ENCODE measurements at places on chromosomes 16 and 17.

DNA sequence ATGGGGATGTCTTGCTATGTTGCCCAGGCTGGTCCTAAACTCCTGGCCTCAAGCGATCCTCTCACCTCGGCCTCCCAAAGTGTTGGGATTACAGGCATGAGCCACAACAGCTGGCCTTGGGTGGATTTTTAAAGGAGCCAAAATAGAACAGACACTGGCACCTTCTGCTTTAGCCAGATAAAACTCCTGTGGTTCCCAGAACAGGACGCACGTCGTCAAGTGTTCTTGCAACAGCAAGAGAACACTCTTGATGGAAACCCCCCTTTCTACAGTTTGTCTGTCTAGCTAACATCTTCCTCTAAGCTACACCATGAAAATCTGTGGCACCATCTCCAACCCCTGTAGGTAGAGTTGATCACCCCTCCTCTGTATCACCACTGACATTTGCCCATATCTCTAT lies 122.6 kb downstream of the NPIPB5 start:
- DNase-seq, result no peak

DNA sequence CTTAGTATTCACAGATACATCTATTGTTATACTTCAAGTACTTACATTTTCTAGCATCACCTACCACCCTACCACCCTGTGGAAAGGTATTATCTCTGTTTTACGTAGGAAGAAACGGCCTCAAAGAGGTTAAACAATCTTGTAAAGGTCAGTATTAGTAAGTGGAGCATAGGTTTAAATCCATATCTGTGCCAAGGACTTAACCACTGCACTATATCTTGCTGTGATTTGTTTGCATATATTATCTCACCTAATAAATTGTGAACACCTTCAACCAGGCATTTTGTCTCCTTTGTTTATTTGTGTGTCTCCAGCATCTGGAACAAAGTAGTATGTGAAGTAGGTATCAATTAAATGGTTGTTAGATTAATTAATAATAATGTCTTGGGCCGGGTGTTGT lies 27.3 kb downstream of the IGF2BP1 start:
- no peak for DNase-seq

DNA sequence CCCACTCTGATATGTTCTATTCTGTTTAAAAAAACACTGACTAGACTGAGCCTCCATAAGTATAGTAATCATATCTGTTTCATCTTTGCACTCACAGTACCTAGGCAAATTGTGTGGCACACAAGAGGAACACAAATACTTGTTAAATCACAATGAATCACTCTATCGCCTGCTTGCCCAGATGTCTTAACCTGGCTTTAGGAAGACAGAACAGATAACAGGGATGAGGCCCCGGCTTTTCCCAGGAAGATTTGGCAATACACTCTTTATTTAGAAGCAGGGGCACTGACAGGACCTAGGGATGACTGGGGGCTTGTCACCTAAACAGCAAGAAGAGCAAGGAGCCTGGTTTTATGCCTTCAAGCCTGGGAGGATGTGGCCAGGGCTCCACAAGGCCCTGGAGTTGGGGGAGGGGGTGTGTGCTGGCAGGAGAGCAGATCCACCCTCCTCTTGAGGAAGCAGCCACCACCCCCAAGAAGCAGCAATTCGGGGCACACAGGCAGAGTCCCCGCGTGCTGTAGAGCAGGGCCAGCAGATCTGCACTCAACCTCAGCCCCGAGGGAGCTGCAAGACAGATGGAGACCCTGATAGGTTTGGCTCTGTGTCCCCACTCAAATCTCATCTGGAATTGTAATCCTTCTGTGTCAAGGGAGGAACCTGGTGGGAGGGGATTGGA lies 41.0 kb upstream of the KSR1 start:
- DNase-seq, result no peak

DNA sequence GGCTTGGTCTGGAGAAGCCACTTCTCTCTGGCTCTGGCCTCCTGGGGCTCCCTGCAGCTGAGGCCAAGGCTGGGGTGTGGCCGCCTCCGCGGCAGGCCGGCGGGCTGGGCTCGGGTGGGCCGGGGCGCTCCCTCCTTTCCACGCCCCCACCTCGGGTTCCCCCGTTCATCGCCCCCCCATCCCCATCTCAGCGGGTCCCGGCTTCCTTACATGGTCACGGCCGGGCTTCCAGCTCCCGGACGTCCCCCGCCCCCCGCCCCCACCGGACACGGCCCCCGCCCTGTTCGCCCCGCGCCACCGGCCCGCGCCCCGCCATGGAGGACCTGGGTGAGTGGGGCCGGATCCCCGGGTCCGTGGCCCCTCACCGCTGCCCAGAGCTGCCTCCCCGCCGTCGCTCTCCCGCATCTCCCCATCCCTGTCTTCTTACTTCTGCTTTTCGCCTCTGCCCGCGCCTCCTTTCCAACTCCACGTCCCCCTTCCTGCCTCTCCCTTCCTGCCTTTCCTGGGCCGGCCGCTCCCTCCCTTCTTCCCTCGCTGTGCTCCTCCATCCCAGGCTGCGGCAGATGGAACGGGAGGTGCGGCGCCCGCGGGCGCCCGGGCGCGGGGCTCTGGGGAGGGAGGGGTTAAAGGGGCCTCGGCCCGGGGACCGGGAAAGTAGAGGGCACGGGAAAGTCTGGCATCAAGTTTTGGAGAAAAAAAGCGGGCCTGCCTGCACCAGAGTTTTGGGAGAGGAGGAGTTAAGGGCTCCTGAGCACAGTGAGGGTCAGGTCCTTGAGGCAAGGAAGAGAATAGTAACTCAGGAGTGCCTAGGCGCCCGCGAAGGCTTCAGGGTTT lies at the start of gene TGFB1I1:
TGFB1I1 (plus strand) TSS at position 278 of the 834 bp plus-strand sequence; CDS start at position 315, 37 bp downstream.
- DNase-seq, result no peak

- DNase-seq, result no peak
Observed at GRCh38 chr16:80850757-80851156, 46.4 kb upstream of the CDYL2 start.

DNA sequence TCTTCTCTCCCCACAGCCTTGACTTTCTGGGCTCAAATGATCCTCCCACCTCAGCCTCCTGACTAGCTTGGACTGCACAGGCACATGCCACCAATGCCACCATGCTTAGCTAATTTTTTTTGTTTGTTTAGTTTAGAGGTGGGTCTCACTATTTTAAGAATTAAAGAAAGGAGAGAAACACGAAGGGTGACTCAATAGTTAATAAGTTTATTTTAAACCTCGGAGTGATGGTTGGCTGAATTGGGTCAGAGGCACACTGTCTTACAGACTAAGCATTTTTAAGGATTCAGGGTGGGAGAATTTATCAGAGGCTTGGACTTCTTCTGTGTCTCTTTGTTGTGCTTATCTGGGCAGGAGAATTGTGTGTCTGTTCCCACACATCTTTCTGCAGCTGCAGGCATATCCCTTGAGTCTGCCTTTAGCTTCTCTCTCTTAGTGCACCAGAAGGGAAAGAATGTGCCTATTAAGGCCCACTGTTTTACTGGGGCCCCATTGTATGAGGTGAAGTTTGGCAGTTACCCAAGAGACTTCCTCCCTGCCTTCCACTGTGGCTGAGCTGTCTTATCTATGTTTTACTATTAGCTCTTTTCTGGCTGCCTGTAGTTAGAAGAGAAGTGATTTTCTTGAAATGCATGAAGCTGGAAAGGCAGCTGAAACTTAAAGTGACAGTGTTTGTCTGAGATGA lies 2172.0 kb downstream of the TP53TG3F start:
- no peak for DNase-seq

DNA sequence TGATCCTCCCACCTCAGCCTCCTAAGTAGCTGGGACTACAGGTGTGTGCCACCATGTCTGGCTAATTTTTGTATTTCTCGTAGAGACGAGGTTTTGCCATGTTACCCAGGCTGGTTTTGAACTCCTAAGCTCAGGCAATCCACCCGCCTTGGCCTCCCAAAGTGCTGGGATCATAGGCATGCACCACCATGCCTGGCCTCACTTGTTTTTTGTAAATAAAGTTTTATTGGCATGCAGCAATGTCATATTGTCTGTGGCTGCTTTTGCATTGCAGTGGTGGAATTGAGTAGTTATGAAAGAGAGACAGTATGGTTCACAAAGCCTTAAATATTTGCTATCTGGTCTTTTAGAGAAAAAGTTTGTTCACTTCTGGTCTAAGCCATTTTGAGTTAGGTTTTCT lies 124.7 kb downstream of the PRKCA start:
- DNase-seq, result no peak

GRCh38 chr17:14042411-14042810 lies 26.9 kb upstream of the COX10 start:
- DNase-seq, result no peak

GRCh38 chr17:2697611-2698162 lies 13.9 kb downstream of the CLUH start:
- no peak for DNase-seq

DNA sequence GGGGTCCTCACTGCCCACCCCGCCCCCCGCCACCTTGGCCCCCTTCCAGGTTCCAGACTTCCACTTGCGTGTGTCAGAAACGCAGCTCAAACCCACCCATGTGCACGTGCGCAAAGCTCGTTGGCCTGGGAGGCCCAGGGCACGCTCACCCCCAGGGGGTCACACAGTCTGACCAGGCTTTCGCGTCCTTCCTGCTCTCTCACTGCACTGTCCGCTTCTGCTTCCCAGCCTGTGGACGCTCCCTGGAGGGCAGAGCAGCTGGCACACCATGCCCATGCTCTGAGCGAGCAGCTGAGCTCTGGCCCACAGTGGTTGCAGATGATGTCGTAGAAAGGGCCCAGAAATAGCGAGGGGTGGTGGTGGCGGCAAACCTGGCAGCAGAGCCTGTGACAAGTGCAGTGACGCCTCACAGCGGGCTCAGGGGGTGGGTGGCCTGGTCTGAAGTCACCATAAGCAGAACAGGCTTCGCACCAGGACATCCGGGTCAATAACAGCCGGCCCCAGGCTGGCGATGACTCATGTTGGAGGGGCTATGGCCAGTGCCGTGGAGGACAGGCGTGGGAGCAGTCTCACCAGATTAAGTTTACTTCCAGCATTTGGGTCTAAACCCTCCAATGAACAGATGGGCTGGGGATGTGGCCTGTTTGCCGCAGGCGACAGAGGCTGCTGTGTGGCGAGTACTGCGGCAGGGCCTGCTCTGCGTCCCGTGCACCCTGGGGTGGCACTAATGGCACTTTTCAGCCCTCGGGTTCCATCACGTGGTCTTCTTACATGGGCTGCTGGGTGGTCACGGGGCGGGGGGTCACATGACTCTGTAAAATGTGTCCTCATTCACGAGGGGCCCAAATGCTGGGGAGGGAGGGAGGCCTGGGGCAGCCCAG lies 49.0 kb downstream of the NT5M start:
- DNase-seq, result no peak

- DNase-seq, result no peak
Observed at GRCh38 chr16:80824623-80825364, 20.4 kb upstream of the CDYL2 start.

DNA sequence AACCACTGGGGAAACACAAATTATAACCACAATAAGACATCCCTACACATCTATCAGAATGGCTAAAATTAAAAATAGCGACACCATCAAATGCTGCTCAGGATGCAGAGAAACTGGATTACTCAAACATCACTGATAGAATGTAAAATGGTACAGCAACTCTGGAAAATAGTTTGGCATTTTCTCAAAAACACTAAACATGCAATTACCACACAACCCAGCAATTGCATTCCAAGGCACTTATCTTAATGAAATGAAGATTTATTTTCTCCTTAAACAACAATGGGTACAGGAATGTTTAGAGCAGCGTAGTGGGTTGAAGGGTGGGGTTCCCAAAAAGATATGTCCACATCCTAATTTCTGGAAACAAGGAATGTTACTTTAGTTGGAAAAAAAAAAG lies 309.0 kb upstream of the PMFBP1 start:
- DNase-seq, result no peak

DNA sequence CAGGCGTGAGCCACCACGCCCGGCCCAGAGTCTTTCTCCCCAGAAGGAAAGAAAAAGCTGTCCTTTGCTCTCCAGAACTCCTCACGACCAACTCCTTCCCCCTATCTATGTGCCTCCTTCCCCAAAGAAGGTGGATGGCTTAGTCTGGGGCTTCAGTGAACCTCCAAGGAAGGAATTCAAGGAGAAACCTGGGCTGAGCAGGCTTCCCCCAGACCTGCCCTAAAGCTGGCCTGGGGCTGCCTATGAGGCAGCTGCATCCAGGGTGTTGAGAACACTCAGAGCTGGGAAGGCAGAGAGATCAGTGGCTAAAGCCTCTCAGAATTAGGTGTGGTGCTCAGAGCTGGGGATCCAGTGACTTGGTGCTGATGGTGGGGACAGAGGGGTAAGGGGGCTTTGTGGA lies 3.8 kb downstream of the ACSF2 start:
- no peak for DNase-seq

DNA sequence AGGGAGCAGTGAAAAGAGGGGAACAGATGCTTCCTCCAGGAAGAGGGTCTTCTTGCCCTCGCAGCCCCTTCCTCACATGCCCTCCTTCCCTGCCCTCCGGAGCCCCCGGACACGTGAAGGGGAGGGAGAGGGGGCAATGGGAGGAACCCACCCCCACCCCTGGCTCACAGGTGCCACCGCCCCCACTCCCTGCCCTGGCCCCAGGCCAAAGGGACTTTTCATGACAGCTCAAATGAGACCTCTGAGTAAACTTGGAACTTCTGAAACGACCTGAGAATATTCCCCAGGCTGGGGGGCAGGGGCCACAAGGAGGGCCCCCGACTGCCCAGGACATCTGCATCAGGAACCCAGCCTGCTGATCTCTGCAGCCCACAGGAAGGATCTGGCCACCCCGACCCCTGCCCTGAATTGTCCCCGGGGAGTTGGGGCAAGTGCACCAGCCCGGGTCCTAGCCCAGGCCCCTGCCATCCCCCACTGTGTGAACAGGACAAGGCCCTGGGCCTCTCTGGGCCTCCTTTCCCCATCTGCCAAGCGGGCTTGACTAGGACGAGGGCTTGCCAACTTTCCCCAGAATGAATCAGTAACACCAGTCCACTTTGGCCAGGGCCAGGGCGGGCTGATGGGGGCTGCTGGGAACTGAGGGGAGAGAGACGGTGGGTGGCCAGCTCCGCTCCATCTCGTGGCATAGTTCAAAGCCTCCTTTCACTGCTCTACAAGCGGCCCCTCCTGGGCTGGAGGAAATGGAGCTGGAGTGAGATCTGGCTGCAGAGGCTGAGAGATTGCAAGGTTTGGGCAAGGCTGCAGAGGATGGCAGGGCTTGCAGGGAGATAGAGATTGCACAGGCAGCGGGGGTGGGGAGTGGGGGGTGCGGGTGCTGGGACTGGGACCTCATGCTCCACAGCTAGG lies 3.8 kb downstream of the IL21R start:
- DNase-seq, result peak; percentile 55

GRCh38 chr16:1963806-1964505 lies 670 bp downstream of the RPS2 start:
- DNase-seq, result no peak

DNA sequence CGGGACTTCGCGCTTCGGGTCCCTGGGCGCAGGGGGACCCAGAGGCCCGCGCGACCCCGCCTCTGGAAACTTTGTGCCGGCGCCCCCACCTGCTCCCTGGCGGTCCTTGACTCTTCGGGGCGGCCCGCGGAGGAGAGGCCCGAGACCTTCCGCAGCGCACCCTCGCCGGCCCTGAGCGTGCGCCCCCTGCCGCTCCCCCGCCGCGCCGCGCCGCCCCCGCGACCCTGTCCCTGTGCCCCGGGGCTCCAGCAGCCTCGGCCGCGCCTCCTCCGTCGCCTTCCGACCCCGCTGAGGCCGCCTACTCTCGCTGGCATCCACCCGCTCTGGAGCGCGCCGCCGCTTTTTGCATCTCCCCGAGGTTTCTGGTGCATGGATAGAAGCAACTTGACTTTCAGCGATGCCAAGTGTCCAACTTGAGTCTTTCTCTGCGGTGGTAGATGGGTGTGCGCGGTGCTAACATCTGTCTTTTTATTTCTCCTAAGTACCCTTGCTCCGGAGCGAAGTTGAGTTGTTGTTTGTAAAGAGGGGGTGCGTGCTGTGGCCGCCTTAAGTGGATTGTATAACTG lies 414 bp downstream of the DUSP14 start:
- DNase-seq, result peak; percentile 54

- DNase-seq, result no peak
Observed at GRCh38 chr16:65947951-65948350, 418.5 kb upstream of the CDH5 start.
